ENCODE measurements at places on chromosomes 12 and 14. TPM values are rescaled to one million over a fixed set of nuclear protein-coding genes. Genes with fewer than 3 reads are reported as not detected.
A peak's percentile ranks its signal among the peaks of the same experiment; 100 is the strongest.

GRCh38 chr12:103698752-103699560 is 111.9 kb downstream of the STAB2 start:
- no peak for DNase-seq

- DNase-seq: no peak
Measured at GRCh38 chr12:81274637-81275529, 197.0 kb downstream of the ACSS3 start.

GRCh38 chr14:76901171-76902055 is 75.2 kb downstream of the LRRC74A start:
- DNase-seq: no peak

GRCh38 chr12:18320036-18320617 is 58.8 kb downstream of the PIK3C2G start:
- peak; percentile 73 for DNase-seq

DNA sequence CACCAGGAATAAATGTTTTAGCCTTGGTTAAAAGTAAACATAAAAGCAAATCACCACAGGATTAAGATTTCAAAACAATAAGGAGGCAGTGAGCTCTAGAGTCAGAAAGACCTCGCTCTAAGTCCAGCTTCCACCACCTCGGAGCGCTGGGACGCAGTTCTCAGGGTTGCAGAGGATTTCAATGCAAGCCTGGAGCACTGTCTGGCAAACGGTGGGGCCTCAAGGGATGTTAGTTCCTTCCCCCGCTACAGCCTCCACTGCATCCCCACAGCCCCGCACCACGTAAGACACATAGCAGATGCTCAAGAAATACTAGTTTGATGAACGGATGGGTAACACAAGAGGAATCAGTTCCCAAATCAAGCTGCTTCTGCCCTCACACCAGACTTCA is 39.3 kb upstream of the TMCC3 start:
- no peak for DNase-seq

GRCh38 chr14:44898551-44898950 is 63.2 kb downstream of the KLHL28 start:
- DNase-seq: no peak

DNA sequence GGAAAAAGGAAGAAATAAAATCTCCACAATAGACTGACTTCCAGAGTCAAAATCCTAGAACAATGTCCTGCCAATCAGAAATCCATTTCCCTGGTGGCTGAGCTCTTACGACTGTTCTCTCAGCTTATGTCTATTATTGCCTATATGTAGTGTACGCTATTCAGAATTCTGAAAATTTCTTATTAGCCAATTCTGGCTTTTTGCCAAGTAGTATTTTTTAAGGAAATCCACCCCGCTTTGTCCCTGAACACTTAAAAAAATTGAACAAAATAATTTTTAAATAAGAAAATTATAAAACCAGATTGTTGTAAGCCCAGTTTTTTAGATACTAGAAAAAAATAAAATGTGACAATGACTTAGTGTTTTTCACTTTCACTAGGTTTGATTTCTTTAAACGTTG is 143.0 kb downstream of the KCNA5 start:
- DNase-seq: no peak

GRCh38 chr12:92049403-92049802 is 96.2 kb downstream of the BTG1 start:
- no peak for DNase-seq

GRCh38 chr12:41768456-41768855 is 376.2 kb downstream of the GXYLT1 start:
- no peak for DNase-seq

GRCh38 chr12:133130808-133131128 is 341 bp downstream of the ZNF10 start:
- no peak for DNase-seq

GRCh38 chr14:38512236-38512635 is 256.3 kb upstream of the CLEC14A start:
- no peak for DNase-seq

- DNase-seq: no peak
Measured at GRCh38 chr14:79581912-79582576, 629.3 kb downstream of the DIO2 start.

- no peak for DNase-seq
Measured at GRCh38 chr12:1289371-1290155, 298.5 kb downstream of the ERC1 start.

GRCh38 chr12:93300611-93301021 is 77.1 kb upstream of the NUDT4 start:
- DNase-seq: no peak

The ASIC1 gene
- polyA plus RNA-seq: 6.7 TPM

The GLT1D1 gene
- polyA plus RNA-seq: not detected

The SERPINA1 gene
- polyA plus RNA-seq: 0.34 TPM

The ACYP1 gene
- 34.3 TPM for polyA plus RNA-seq
